ENCODE measurements at places on chromosomes 5 and 9.

DNA sequence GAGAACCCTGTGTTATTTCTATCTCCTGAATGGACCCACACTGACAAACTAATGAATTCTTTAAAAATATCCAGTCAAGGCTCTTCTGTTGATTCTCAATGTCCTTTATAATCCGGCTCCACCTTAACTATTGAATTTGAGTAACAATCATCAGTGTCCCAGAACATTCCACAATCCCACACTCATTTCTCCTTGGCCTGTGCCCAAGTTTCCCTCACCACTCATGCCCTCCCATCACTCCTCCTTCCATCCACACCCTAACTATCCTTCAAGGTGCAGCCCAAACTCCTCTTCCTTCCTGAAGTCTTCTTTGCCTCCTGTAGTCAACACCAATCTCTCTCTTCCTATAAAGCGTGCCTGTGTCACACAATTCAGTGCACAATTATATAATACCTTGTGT lies 106.1 kb downstream of the NUDT12 start:
- no peak for DNase-seq

GRCh38 chr9:134339183-134339806 lies 13.0 kb downstream of the RXRA start:
- no peak for DNase-seq

DNA sequence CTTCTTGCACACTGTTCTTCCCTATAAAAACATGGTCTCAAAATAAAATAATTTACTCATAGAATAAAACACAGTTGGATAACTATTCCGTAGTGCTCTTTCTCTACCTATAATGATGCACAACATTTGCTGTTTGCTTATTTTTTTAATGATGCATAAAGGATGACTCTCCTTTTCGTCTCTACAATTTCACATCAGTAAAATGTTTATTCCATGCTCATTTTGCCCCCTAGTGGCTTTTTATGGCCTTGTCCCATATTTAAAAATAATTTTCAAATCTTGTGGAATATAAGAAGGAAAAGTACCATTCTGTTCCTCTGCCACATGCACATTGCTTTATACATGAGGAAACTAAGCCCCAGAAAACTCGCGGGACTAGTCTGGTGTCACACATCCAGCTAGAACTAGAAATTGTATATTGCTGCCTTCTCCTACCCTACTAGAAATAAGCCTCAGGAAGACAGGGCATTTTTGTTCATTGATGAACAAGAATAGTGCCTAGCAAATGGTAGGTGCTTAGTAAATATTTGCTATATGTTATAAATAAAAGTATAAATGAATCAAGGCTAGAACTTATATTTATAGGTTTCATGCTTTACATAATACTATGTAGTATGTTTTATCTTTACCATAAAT lies 12.7 kb downstream of the KCTD16 start:
- DNase-seq = no peak

DNA sequence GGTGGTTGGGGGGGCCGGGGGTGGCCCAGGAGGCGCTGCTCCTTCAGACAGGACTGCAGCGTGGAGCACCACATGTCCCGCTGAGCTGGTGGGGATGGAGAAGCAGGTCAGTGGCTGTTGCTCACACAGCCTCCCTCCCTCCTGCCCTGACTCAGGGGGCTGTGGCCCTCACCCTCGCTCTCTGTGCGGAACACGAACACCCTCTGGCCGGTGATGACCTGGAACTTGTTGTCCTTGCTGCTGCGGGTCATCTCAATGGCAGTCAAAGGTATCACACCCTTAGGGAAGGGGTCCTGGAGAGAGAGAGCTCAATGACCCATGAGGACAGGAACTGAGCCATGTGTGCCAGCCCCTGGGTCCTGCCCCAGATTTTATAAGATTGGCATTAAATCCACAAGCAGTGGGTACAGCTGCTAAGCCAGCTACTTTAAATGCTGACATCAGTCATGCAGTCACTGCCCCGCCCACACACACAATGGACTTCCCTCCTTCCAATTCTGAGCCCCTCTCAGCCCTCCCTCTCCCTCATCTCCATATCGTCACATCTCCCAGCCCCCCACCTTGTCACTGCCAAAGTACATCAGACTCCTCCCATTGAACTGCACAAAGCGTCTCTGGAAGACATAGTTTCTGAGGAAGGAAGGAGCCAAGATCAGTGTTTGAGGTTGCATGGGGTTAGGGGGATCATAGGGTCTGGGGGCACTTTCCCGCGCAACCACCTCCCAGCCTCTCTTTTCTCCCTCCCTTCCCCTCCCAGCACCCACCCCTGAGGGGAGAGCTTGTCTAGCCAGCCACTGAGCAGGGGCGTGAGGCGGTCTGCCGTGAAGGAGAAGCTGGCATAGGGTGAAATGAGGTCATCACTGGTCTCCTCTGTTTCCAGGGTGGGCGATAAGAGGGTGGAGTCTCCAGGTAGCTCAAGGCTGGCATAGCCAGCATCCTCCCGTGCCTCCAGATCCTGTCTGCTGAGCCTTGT lies 8.9 kb downstream of the ARAP3 start:
- no peak for DNase-seq

- DNase-seq = no peak
These were observed 56.4 kb upstream of the TMC1 start for GRCh38 chr9:72464857-72465592.

DNA sequence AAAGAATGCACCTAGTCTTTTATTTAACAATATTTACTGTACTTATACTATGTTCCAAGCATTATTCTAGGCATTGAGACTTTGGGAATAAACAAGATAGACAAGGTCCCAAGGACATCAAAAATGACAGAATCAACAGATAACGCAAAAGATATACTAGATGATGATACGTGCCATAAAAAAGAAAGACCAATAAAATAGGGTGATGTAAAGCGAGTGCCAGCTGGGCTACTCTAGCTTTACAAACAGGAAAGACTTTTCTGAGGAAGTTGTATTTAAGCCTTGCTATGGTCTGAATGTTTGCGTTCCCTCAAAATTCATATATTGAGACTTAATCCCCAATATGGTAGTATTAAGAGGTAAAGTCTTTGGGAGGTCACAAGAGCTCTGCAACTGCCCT lies 310.2 kb upstream of the RGMB start:
- no peak for DNase-seq

DNA sequence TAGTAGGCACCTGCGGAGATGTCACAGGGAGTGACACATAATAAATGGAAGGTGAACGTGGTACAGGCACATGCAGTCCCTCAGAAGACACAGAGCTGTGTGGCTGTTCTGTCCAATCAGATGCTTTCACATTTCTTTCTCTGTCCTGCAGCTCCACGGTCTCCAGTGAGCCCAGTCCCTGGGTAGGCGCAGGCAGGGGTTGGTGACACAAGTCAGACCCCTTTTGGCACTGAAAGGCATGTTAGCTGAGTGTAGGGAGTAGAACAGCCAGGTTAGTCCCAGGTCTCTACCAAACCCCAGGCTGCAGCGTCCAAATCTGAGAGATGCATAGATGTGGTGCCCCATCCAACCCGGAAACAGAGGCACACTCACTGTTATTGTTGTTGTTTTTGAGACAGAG lies 2.8 kb downstream of the SLC31A2 start:
- no peak for DNase-seq

DNA sequence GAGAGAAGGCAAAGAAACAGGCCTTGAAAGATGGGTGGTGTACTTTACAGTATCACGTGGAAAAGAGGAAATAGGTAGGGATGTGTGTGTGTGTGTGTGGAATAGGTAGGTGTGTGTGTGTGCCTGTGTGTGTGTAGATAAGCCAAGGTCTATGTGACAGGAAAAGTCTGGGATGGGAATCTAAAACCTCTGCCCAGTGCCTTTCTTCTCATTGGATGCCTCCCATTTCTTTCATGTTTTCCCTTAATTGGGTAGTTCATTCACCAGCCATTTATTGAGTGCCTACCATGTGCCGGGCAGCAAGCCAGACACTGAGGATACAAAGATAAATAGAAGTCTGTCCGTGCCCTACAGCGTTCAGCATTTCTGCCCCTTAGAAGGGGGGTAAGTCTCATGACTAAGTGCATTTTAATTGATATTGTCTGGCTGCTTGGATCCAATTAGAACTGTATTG lies 1.0 kb downstream of the URM1 start:
- DNase-seq = no peak

- no peak for DNase-seq
These were observed 335.3 kb downstream of the MLLT3 start for GRCh38 chr9:20286969-20287368.

- DNase-seq = no peak
These were observed 34.0 kb downstream of the NKD2 start for GRCh38 chr5:1042626-1043025.
